Activated T-cell treated with anti-CD3 and anti-CD28 coated beads for 4 hours (primary cell): ENCODE measurements at places on chromosomes 11 and 22.

DNA sequence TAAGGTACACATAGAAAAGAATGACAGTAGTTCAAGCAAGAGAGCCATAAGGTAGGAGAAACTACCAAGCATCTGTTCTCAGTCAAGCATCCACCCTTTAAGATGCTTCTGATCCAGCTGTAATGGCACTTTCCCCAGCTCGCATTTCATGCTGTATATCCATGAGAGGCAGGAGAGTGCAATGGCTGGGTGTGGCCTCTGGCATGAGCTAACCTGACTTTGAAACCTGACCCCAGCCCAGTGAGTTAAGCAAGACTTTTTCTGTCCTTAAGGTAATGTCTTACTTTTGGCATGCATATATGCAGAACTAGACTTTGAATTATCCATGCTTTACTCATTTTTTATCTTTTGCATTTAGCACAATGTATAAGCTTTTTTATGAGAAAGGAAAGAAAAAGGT lies 79.8 kb upstream of the CNTN5 start:
- no peak for DNase-seq

- DNase-seq, result peak; percentile 29
Observed at GRCh38 chr22:43110444-43110926, at the start of gene BIK. TSS of gene BIK (plus strand) at chr22:43110750. CDS start at chr22:43124023, 13,273 bp downstream.

DNA sequence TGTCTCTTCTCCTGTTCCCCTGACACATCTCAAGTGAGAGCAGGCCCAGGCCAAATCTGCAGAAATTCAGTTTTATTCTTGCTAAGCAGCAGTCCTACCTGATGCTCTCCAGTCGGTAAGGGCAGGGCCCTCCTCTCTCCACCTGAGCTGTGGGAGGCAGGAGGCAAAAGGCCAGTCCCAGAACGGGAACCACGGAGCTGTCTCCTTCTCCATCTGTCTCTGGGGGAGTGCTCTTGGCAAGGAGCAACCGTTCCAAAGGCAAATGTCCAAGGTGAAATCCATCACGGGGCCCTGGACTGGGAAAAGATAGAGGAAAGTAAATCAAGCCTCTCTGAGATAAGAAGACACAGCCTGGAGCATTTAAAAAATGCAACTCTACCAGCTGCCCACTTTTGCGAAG lies 65.2 kb upstream of the CDON start:
- no peak for DNase-seq

GRCh38 chr11:9516113-9516512 lies 55.3 kb downstream of the ZNF143 start:
- no peak for DNase-seq

DNA sequence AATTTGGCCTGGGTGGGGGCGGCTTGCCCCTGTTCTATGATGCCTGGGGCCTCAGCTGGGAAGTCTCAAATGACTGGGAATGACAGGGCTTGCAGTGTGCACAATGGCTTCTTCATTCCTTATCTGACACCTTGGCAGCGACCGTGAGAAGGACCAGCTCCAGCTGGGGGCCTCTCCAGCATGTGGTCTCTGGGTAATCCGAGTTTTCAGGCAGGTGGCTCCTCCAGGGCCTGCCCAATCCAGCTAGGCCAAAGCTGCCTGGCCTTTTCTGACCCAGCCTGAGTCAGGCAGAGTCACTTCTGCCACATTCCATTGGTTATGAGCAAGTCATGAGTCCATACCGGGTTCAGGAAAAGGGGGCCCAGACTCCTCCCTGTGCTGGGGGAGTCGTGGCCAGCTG lies 646.0 kb downstream of the OPCML start:
- no peak for DNase-seq

GRCh38 chr11:119800171-119800570 lies 71.2 kb upstream of the NECTIN1 start:
- no peak for DNase-seq

- no peak for DNase-seq
Observed at GRCh38 chr11:79081471-79082031, 359.3 kb downstream of the TENM4 start.

GRCh38 chr11:92035488-92035887 lies 189.1 kb upstream of the FAT3 start:
- no peak for DNase-seq

DNA sequence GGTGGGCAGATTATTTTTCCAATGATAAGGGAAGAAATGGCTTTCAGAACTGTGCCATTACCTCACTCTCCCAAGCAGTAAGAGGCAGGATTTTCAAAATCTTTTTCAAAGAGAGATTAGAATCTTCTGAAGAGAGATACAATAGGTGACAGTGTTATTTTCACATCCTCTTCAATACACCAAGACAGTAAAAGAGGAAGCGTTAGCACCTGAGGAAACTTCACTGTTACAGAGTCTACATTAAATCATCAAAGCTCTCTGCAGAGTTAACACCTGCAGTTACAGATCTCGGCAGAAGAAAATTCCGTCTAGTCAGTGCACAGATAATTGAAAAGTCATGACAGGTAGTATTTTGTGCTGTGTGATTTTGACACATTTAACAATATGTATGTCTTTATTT lies 144.9 kb downstream of the PGR start:
- DNase-seq, result no peak

- no peak for DNase-seq
Observed at GRCh38 chr22:24144056-24144777, 37.1 kb upstream of the SUSD2 start.

DNA sequence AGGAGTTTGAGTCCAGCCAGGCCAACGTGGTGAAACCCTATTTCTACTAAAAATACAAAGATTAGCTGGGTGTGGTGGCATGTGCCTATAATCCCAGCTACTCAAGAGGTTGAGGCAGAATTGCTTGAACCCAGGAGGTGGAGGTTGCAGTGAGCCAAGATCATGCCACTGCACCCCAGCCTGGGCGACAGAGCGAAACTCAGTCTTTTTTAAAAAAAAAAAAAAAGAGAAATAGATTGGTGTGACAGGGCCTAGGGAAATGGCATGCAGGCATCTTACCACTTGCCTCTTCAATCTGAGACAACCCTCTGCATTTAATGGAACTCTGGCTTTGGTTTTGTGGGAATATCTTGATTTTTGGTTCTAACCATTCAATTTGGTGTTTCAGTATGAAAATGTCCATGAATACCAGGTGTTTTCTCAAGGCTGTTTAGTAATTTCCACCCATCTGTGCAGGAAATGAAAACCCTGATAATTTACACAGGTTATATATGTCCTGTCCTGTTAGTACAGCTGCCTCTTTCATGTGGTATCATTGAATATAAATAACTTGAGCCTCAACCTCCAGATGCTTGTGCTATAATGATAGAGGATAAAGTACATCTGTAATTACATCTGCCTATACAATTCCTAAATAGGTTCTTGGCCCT lies 8.4 kb downstream of the XBP1 start:
- no peak for DNase-seq

DNA sequence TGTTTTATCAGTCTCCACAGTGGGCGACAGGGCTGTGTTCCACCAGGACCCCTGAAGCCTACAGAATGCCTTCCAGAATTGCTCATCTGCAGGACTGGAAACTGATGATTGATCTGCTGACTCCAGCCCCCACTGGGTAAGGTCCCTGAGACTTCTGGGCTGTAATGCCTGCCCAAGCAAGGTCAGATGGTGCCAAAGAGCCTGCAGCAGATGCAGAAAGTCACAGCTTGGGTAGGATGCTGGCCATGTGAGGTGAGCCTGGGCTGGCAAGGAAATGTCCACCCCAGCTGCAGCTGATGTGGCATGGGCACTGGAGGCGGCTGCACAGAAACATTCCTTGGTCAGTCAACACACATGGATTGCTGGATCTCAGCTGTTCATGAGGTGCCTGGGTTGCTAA lies 30.9 kb downstream of the LRRC32 start:
- no peak for DNase-seq
